ENCODE measurements at places on chromosomes 11 and 22.

DNA sequence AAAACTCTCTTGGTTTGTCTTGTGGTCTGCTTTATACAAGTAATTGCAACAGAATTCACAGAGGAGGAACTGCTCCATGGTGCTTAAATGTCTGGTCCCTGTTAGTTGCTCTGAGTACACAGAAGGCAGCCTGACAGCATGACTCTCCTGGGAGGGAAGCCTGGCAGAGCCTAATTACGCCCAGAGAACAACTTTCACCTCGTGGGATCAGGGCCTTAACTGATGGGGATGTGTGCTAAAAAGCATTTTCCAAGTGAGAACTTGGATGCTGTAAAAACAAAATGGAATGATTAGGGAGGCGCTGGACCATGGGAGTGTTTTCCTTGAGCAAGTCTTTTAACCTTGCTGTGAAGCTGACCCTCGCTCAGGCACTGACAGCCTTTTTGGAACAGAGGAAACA lies 154.0 kb upstream of the TENM4 start:
- DNase-seq, result no peak

DNA sequence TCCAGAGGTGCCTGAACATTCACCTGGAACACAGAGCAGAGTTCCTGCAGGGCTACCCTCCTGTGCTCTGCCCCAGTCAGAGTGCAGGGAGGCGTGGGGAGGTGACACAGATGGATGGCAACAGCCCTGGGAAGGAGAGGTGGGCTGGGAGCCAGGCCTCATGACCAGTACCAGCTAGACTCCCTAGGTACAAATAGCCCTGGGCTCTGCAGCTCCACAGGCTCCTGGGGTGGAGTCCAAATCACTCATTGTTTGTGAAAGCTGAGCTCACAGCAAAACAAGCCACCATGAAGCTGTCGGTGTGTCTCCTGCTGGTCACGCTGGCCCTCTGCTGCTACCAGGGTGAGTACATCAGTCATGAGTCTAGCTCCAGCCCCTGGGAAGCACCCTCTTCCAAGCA lies at the start of gene SCGB1D2:
Gene SCGB1D2, plus strand, starts transcription at position 219 of the 400 bp plus-strand sequence. Its CDS starts 69 bp downstream, at position 288.
- DNase-seq, result no peak

DNA sequence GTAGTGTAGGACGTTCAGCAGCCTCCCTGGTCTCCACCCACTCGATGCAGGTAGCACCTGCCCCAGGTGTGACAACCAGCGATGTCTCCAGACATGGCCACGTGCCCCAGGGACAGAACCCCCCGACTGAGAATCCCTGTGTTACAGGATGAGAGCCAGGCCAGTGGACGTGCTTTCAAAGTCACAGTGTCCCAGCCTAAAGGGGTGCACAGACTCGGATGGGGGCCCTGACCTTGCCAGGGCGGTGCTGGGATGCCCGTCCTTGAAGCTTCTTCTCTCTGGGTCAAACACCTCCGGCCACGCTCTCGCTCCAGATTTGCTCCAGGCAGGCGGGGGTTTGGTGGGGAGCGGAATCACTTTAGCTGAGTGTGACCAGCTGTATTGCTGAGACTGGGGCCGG lies 23.3 kb upstream of the GAL start:
- DNase-seq, result no peak

- DNase-seq, result no peak
These were observed 35.9 kb upstream of the LYVE1 start for GRCh38 chr11:10604340-10604748.

- no peak for DNase-seq
These were observed 13.8 kb downstream of the USP2 start for GRCh38 chr11:119367661-119368120.

DNA sequence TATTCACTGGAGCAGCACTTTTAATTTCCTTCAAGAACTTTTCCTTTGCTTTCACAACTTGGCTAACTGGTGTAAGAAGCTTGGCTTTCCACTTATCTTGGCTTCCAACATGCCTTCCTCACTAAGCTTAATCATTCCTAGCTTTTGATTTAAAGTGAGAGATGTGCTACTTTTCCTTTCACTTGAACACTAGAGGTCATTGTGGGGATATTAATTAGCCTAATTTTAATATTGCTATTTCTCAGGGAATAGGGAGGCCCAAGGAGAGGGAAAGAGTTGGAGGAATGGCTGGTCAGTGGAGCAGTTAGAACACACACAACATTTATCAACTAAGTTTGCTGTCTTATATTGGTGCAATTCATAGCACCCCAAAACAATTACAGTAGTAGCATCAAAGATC lies 24.6 kb upstream of the CCDC90B start:
- DNase-seq, result no peak

- no peak for DNase-seq
These were observed 116.4 kb downstream of the STIM1 start for GRCh38 chr11:3971756-3972404.

DNA sequence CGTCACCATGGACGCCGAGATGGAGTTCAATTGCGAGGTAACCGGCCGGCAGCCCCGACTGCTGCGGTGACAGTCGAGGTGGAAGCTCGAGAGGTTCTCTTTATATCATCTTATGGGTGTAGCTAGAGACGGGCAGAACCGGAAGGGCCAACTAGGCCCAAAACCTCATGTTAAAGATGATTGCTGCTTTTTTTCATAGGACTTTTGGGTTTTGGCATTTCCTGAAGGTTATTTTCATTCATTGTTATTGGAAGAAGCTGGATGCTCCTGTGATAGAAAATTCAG lies 585 bp downstream of the NF2 start:
- DNase-seq, result peak; percentile 65

GRCh38 chr22:37105154-37105553 lies 4.4 kb downstream of the TMPRSS6 start:
- DNase-seq, result no peak

- no peak for DNase-seq
These were observed 302.8 kb downstream of the FAT3 start for GRCh38 chr11:92527467-92527866.

- no peak for DNase-seq
These were observed 11.7 kb downstream of the MSANTD2 start for GRCh38 chr11:124788521-124788920.

GRCh38 chr11:121467965-121468364 lies 15.2 kb upstream of the SORL1-AS1 start:
- DNase-seq, result peak; percentile 77

DNA sequence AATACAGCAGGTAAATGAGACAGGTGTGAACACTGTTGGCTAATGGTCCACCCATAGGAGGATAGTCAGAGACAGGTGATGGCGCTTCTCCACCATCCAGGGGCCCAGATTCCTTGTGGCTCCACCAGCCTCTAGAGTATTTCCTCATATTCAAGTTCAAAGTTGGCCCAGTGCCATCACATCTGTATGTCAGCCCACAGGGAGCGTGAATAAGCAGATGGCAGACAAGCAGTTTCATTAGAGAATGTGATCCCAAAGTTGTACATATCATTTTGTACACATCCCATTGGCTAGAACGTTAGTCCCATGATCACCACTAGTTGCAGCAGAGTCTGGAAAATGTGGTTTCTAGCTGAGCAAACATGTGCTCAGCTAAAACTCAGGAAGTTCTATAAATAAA lies 11.0 kb upstream of the CWF19L2 start:
- no peak for DNase-seq

DNA sequence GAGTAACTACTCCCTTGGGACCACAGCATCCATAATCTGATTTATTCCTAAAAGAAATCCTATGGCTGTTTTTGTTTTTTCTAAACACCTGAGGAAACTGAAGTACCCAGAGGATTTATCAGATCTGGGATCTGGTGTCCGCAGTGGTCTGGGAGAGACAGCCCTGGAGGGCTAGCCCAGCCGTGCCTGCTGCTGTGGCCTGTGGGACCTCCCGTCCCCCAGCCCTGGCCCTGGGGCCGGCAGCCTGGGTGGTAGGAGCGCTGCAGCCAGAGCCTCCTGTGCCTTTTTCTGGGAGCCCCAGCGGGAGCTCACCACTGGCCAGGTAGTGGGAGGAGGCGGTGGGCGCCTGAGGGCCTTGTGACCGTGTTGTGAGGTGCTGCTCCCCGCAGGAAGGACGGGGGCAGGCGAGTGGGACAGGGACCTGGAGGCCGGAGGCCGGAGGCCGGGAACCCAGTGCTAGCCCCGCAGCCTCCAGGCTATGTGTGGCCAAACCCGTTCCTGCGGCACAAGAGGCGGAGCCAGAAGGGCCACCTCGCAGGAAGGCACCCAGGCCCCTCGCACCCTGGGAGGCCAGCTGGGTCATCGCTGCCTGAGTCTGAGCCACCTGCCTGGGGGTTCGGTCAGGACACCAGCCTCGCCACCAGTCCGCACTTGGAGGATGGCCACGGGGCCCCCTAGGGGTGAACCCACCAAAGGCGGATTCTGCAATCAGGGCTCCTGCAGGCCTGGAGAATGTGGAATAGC lies 18.2 kb upstream of the C11orf96 start:
- no peak for DNase-seq

DNA sequence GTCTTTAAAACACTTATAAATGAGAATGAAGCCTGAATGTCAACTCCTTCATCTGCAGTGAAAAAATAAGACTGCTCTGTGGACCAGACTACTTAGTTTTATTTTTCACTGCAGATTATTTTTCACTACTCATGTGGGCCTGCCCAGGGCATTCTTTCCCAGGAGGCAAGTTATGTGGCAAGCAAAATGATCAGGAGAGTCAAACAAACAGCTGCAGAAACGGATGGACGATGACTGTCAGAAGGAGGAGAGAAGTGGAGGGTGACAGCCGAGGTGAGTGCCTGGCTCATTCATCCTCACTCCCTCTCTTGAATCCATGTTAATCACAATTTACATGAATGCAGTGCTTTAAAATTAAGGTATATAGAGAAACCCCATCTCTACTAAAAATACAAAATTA lies 5.8 kb upstream of the LRP5 start:
- DNase-seq, result no peak

- DNase-seq, result no peak
These were observed 5.5 kb upstream of the SLC16A8 start for GRCh38 chr22:38089474-38089851.

DNA sequence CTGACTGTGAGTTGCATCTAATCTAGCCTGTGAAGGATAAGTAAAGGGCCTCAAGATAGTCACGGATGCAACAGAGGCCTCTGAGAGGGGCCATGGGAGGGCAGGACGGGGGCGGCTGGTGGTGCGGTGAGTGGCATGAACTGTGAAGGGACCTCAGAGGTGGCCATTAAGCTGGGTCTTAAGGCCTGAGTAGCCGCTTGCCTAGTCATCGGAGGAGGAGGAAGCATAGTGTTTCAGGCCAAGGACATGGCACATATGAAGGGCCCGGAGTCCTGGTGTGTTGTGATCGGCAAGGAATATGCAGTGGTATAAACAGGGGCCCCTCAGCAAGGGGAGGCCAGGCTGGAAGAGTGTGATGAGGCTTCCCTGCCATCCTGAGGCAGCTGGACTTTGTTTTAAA lies 51.8 kb downstream of the TRIOBP start:
- DNase-seq, result no peak

- DNase-seq, result peak; percentile 51
These were observed 926 bp downstream of the CD6 start for GRCh38 chr11:60972182-60973030.

GRCh38 chr22:25013607-25014006 lies 61.1 kb downstream of the KIAA1671 start:
- DNase-seq, result no peak

GRCh38 chr11:75850787-75851186 lies 35.8 kb downstream of the UVRAG start:
- no peak for DNase-seq

DNA sequence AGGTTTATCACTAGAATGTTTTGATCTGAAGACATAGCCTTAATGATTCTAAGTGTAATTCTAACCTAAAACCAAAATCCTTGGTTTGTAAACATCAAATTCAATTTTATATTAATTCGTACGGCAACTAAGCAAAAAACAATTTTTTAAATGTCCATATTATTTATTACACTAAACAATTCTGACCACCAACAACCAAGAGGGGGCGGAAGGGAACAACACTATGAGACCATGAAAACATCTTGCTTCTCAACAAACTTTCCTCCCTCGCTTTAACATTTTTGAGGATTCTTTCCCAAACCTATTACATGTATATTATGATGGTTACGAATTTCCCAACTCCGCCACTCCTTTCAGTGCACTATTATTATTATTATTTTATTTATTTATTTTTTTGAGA lies 6.5 kb upstream of the UCP2 start:
- DNase-seq, result no peak

- DNase-seq, result no peak
These were observed 61.5 kb downstream of the DKK3 start for GRCh38 chr11:11946878-11947277.

DNA sequence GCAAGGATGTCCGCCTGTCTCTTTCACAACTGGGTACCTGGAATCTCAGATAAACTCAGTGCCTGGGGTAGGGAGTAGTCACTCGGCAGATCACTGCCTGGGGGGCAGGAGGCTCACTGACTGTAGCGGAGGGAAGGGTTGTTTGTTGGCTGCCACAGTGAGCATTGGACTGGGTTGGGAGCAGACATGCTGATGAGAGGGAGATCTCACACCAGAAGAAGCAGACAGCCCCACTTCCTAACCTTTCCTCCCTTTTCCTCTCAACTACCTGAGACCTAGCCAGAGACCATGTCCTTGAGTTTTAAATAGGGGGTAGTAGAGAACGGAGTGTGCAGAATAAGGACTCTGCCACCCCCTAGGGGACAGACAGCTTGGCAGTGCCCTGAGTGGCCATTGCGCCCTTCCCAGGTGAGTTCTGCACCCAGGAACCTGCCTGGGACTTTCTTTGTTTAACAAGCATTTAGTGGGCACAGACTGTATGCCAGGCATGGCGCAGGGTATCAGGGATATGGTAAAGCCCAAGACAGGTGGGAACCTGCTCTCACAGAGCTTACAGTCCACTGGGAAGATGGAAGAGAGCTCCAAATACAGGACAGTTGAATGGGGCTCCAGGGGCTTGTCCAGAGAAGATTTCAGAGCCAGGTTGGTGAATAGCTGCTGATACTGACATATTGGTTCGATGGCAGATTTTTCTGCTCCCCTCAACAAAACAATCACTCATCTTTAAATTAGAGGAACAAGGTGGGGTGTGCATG lies 115.7 kb upstream of the NNMT start:
- DNase-seq, result no peak

- DNase-seq, result no peak
These were observed 16.1 kb upstream of the MYRF start for GRCh38 chr11:61736310-61736709.

DNA sequence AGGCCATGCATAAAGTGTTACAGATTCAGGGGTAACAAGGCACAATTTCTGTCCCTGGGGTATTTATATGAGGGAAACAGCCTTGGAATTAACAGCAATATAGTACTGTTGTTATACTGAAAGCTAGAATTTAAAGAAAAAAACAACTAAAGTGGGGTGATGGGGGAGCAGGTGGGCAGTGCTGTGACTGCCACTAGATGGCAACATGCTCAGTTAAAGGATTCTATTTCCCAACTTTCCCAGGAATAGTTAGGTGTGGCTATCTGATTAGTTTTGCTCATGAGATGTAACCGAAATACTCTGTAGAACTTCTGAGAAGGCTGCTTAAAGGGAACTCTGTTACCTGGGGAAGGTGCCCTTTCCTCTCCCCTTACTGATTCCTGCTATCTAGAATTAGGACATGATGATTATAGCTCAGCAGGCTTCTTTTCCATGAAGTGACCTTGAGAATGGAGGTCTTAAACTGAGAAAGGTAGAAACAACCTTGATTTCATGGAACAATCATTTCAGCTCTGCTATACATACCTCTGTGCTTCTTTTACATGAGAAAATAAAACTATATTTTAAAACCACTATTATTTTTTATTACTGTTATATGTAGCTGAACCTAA lies 102.6 kb downstream of the RELT start:
- no peak for DNase-seq

GRCh38 chr11:100592619-100593260 lies 94.3 kb upstream of the ARHGAP42 start:
- DNase-seq, result no peak
